Mammary epithelial cell (primary cell): ENCODE measurements at places on chromosomes 5 and 9.

DNA sequence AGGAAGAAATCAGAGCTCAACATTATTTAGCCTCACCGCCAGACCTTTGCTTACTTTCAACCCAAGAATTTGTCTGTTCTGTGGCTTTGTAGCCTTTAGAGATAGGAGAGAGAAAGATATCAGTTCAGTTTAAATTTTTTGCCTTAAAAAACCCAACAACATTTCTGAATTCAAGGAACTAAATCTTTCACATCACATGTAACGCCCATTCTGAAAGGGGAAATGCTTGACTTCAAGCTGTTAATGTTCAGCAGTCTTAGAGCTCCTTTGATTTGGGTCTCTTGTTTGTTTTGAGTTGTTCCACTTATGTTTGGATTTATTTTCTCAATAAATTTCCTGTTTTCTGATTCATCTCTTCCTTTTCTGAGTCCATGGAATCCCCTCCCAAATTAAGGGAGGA, 294.5 kb downstream of the ARHGAP26 start:
- no peak for DNase-seq

DNA sequence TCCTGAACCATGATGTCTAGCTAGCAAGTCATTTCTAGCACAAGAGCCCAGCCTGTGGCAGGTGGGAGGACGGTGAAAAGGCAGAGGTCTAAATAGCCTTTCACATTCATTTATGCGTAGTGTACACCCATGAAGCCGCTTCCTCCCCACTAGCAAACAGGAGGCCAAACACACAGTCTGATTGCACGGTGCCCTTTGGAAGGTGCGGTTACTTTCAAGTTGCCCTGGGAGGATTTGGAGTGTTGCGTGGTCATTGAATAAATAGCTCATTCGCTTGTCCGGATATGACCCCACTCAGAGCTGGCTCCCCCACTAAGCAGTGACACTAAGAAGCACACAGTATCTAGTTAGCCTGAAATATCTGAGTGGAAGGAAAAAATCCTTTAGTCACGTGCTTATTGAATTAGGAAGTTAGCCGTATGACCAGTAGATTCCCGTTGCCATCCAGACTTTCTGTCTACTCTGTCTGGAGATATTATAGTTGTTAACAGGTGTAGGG, 664 bp upstream of the ARSB start:
- DNase-seq, result no peak

GRCh38 chr5:117859176-117859575, 1129.2 kb downstream of the DTWD2 start:
- DNase-seq, result no peak

DNA sequence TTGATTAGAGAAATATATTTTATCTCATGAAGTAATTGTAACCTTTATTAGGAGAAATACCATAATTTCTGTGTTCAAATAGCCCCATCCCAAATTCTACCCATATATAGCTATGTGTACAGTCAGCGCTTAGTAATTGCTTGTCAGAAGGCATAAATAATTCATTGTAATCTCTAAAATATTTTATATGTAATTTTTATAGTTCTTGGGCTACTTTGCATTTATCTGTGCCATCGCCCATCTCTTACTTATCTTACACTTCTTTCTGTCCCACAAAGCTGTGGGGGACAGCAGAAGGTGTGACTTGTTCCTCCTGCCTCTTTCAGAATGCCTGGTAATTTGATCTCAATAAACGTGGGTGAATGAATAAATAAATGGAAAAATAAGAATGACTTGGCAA, 5.5 kb downstream of the ADAMTSL1 start:
- no peak for DNase-seq

DNA sequence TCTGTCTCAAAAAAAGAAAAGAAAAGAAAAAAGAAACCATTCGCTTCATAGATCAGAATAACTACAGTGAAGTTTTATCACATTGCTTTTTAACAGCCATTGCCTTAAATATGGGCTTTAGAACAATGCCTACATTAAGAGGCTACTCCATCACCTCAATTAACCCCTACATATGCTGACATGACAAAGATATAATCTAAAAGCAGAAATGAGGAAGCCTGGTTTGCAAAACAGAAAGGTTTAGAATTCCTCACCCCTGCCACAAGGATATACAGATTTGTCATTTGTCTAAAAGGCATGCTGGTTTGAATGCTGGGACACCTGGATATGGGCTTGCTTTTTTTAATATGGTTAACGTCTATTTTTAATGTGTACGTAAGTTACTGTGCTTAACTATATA, 1353.0 kb upstream of the C9orf72 start:
- DNase-seq, result no peak

DNA sequence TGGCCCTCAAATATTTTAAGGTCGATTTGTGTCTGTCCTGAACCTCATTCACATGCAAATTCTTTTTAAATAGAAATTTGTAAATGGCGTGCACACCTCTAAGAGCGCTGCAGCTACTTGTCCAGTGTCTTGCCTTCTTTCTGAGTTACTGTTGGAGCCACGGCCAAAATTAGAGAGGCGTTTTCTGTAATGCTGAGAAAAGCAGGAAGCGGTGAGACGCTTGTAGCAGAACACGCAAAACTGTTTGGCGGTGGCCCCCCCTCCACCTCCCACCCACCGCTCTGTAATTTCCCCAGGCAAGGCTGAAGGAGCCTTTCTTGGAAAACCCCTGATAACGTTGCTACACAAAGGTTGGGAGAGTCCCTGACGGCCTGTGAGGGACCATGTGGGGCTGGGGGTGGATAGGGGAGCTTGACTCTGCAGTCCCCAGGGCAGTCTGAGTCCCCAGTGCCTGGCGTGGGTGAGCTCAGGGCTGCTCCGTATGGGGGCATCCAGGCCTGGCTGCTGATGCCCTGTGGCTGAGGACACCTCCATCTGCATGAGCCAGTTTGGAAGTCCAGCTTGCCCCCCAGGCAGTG, 96.5 kb downstream of the GADD45G start:
- no peak for DNase-seq

DNA sequence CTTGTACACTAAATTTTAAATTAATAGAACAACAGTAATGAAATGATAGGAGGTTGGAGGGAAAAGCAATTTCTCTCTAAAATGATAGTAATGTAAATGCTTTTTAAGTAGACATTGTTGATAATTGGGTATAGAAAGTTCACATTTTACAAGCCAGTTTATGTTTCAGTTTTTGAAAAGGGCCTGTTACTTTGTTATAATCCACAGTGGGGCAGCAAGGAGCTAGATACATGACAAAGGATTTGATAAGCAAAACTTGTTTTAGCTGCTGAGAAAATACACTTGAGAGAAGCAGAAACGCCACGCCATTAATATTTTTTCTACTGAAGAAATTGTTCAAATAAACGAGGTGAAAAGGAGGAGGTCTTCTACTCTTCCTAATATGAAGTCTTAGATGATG, 30.2 kb downstream of the SREK1 start:
- no peak for DNase-seq

GRCh38 chr5:66423484-66423883, 172.7 kb upstream of the MAST4 start:
- no peak for DNase-seq

DNA sequence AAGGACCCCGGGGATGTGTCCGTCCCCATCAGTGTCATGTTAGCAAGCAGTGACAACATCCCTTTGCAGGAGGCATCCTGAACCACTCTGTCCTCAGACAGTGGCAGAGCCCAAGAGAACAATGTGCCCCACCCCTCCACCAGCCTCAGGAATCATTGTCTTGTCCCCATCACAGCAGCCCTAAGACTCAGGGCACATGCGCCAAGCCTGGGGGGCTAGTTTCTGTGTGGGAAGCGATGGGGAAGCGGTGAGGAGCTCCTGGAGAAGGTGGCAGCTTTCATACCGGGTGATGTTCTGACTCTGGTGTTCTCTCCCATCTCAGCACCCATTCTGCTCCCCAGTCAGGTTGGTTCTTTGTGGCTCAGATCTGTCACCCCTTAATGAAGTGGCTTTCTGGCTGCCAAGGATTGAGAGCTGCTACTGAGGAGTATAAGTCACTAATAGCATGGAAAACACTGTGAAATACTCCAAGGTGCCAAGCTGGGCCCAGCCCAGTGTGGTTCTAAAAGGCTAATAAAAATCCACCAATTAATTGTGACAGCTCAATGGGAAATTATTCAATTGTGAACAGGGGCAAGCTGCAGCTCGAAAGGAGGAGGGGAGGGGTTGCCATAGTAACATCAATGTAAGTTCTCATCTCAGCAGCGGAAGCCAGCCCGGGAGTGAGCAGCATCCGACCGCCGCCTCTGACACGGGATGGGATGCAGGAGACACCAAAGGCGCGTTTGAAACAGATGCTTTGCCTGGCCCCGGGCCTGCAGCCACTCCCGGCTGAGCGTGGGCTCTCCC, 4.7 kb downstream of the QRFP start:
- DNase-seq, result no peak

DNA sequence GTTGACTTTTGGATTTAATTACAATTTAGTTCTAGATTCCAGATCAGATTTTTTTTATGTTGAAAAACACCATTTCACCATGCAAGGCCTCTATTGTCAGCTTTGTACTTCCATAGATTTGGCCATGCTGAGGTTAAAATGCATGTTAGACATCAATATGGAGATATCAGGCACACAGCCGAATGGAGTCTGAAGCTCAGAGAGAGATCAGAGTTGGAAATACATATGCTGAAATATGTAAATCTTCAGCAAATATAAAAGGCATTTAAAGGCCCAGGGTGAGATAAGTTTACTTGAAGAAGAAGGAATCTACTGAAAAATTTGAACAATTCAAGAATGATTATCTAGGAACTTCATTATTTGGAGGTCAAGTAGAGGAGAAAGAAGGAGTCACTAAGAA, 139.6 kb downstream of the CHSY3 start:
- no peak for DNase-seq
